ENCODE measurements at places on chromosomes 16 and 17.

- no peak for DNase-seq
Observed at GRCh38 chr17:21072745-21073197, 30.0 kb upstream of the USP22 start.

GRCh38 chr16:55905651-55906050, 30.5 kb upstream of the CES5A start:
- DNase-seq: no peak

GRCh38 chr17:80730739-80731138, 186.1 kb downstream of the RPTOR start:
- no peak for DNase-seq

DNA sequence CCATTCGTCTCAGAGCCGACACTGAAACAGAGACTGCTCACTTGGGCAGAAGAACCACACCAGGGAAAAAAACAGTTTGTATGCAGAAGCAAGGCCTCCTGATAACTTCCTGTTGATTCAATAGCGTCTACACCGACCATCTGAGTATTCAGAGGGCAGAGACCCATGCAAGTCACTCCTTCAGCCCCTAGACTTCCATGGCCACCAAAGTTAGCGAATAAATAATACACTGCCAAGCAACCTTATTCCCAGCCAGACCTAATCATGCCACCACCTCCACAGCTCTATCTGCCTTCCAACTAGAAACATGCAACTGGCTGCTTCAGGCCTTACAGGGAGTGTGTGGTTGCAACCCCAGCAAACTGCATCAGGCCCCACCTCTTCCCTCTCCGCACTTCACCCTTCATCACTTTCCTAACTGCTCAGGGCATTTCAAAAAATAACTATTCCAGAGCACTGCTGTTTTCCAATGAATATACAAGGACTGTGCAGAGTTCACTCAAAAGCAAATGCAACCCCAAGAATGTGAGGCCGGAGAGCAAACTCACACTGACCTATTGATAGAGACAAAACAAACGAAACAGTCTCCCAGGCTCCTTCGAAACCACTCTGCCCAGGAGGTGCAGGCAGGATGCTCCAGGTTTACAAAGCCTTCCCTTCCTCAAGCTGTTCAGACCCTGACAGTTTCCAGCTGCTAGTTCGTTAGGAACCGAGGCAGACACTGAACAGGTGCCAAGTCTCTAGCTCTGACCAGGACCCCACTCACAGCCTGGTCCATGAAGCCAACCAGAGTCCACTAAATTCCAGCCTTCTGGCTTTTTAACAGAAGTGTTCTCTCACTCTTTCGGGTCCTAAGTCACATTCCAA, 3.6 kb downstream of the USP7 start:
- DNase-seq: no peak

- DNase-seq: no peak
Observed at GRCh38 chr17:33501185-33501584, 208.1 kb upstream of the ASIC2 start.

- DNase-seq: no peak
Observed at GRCh38 chr17:18353541-18353940, 9.8 kb downstream of the SHMT1 start.

DNA sequence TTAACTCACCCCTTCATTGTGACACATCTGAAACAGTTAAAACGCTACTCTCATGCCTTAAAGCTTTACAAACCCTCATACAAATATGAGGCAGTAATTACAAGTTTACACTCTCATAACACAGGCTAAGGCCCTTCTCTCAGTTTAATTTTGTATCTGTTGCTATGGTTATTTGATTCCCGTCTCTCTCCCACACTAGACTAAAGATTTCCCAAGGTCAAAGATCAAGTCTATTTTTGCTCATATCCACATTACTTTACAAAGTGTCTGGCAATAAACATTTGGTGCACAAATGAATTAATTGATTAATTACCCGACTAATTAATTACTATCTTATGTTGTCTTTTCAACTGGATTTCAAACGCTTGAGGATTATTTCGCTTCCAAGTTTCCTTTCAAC, 86.4 kb upstream of the MYOCD start:
- no peak for DNase-seq

DNA sequence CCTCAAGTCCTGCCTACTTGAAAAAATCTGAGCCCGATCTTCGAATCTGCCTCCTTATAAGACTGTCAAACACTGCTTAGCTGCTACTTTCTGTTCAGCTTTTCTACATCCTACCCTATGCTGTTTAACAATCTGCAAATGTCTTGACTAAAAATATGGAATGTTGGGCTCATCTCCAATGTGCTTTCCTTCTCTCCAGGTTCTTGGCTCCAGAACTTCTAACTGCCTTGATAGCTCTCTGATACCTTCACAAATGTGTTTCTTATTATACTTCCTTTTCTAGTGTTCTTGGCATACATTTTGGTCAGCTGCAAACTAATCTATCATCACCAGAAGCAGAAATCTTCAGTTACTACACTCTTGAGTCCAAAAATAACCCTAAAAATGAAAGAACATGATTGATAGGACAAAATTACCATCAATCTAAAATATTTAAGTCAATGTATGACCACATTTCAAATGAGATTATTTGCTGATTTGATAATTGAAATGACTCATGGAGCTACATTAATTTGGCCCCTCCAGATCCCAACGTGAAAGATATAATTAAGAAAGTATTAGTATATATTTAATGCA, 372.3 kb upstream of the MON1B start:
- DNase-seq: no peak

- DNase-seq: no peak
Observed at GRCh38 chr16:77721752-77722308, 484 bp upstream of the NUDT7 start.

GRCh38 chr17:80043963-80044362, 7.5 kb downstream of the CCDC40 start:
- DNase-seq: no peak

- DNase-seq: no peak
Observed at GRCh38 chr16:78461496-78462287, 362.2 kb downstream of the WWOX start.

DNA sequence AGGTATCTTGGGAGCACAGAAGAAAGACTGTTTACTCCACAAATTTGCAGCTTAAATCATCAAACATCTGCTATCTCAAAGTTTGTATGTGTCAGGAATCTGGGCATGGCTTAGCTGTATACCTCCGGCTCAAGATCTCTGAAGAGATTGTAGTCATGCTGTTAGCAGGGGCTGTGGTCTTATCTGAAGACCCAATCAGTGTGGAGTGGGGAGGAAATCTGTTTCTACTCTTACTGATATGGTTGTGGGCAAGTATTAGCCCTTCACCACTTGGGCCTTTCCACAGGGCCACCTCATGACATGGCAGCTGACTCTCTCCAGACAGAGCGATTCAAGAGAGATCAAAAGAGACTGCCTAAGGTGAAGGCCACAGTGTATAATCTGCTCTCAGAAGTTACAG, 438.7 kb downstream of the KIF2B start:
- DNase-seq: no peak

DNA sequence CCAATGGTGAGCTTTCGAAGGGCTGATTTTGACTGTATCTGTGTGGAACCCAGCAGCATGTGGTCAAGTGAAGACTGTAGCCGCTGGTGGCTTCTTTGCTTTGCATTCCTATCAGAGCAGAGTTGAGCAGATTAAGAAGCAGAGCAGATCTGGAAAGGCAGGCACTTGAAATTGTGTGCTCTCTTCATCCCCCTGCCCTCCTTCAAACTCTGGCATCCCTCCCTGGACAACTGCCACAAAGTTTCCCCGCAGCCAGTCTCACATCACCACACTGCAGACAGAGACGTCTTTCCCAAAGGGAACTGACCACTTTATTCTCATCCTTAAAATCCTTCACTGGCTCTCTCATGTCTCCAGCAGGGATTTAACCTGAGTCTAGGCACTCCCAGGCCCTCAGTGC, 237.1 kb upstream of the DYNLRB2 start:
- no peak for DNase-seq

DNA sequence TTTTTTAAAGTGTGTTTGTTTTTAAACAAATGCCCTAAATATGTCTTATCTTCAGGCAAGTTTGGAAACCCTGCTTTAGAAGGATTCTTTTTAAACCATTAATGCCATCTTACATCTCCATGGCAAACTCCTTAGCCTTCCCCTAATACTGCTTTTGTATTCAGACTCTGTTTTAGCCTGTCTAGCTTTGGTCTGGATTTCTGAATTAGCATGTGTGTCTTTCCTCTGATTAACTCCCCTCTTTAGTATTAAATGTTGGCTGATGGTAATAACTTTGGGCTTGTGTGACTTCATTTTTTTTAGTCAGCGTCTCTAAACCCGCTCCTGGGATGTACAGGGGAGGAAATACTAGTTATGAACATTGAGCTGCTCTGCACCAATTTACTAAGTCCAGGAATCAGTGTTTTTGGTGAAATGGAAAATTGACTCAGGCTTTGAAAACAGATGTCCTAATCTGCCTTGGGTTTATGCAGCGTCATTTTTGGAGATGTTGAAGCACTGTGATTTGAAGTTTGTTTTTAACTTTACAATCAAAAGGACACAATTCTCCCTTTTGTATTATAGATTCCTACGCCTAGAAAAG, 22.2 kb downstream of the WIPF2 start:
- DNase-seq: no peak

All from urinary bladder (tissue), 4 donors.